ENCODE measurements at places on chromosomes 12 and 14.
A peak's percentile ranks its signal among the peaks of the same experiment; 100 is the strongest.

DNA sequence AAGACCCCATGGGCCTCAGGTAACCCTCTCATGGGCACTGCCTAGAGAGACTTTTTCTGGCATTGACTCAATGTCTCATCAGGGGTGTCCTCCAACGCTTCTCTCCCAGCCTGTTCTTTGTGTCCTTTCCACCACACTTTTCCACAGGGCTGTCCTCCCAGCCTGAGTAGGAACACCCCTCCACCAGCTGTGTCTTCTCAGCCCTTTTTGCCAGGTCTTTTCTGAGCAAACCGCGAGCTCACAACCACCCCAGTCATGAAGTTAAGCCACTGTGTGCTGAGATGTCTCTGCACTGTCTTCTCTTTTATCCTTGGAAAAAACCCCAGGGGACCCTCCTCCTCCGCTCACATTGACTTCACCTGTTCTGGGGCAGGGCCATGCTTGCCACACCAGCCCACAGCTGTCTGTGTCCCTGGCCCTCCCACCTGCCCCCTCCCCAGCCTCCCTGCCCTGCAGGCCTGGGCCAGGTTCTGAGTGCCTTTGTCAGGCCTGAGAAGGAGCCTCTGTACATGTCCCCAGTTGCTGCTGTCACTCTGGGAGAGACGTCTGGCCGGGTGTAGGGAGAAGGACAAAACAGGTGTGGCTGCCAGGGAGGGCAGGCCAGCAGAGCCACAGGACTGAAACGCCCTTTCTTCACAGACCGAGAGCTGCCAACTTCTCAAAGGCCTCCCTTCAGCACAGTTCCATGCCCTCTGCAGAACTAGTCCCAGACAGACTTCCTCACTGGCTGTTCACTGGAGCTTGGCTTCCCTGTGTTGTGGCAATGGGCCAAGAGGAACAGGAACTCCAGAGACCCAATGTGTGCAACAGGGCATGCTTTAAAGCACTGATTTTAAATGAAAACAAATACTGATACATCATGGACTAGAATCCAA, 50.5 kb upstream of the PNMA1 start:
- no peak for DNase-seq

- DNase-seq = no peak
These were observed 31.5 kb upstream of the GTF2A1 start for GRCh38 chr14:81252278-81252677.

GRCh38 chr14:61537563-61538463, 157.5 kb upstream of the HIF1A start:
- peak; percentile 67 for DNase-seq

- no peak for DNase-seq
These were observed 399 bp downstream of the NCAPD2 start for GRCh38 chr12:6494258-6494743.

- DNase-seq = no peak
These were observed 60.7 kb downstream of the PTPN11 start for GRCh38 chr12:112479413-112479812.

- DNase-seq = no peak
These were observed 83.2 kb downstream of the PPP2R5C start for GRCh38 chr14:101844751-101845150.

DNA sequence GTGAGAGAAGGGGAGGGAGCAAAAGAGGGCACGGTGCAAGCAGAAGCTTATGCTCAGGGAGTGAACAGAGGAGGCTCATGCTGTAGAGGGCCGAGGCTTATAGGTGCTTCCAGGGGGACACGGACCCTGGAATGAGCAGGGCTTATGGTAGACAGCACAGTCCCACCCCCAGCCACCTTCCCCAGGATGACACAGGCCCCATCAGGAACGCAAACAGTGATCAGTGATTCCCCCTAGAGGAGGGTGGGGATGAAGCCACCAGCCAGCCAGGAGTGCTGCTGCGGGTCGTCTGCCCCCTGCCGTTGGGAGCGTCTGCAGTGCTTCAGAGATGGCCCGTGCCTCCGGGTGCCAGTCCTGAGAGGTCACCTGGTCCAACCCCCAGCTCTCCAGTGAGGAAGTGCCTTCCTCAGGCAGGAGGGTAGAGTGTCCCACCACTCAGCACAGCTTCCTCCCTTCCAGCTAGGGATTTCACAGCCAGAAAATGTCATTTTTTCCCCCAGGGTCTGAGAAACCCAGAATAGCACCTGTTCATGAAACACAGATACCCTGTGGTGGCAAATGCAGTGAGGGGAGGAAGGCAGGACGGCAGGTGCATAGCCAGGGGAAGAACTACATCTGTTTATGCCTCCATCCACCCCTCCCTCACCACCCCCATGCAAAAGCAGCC, 60.7 kb downstream of the SLC6A12 start:
- DNase-seq = peak; percentile 10

- DNase-seq = no peak
These were observed 127.1 kb downstream of the ZFP36L1 start for GRCh38 chr14:68665792-68666204.

DNA sequence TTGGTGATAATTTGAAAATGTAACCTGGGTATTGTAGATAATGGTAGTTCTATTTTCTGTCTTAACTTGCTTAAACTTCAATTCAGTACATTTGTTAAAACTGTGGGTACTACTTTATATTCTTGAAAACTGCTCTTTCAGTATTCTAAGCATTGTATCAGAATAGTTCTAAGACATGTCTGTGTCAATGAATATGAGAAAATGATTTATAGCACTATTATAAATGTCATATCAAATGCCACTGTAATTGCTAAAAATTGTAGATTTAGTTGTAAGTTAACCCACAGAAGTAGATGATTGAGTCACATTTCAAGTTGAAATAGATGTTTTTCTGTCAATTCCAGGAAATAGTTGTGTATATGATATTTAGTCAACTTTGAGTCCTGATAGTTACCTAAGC, 2.4 kb downstream of the NAA30 start:
- DNase-seq = no peak

- DNase-seq = peak; percentile 26
These were observed 4.9 kb downstream of the PRICKLE1 start for GRCh38 chr12:42584651-42585111.

Data from NCI-H1105 (cell line).